ENCODE measurements at places on chromosomes 3 and 15.

DNA sequence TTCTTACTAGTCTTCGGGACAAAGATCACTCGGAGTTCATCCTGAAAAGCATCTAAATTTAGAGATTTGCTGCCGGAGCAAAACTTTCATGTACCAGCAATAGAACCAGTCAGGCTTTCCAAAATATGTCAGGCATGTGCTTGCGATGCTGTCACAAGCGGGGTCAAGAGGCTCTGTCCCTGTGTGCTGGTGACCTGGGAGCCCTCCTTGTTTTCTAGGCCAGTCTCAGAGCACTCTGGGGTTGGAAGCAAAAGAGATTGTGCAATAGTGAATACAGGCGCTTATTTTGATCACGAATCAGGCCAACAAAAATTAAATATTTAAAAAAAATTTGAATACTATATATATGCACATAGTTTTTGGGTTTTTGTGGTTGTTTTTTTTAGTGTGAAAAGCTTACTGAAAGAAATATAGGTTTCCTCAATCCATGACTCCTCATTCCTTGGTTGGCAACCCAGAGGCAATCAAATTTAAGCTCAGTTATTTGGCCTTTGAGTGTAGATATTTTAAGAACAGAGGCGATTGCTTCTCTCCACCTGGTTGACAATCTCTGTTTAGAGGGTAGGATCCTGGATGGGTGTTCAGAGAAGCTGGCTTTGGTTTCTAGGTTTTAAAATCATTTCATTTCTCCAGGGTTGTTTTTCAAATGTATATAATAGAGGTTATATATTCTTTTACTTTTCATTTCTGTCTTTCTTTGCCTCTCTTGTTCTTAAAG lies 8.4 kb upstream of the KLHL24 start:
- DNase-seq = no peak

DNA sequence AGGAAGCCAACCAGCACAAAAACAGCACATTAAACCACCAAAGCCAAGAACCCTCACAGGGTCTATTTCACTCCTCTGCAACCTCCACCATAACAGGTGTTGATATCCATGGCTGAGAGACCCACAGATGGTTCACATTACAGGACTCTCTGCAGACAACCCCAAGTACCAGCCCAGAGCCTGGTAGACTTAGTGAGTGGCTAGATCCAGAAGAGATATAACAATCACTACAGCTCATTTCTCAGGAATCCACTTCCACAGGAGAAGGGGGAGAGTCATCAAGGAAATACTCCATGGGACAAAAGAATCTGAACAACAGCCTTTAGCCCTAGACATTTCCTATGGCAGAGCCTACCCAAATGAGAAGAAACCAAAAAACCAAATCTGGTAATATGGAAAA lies 168.1 kb upstream of the CD96 start:
- DNase-seq = no peak

DNA sequence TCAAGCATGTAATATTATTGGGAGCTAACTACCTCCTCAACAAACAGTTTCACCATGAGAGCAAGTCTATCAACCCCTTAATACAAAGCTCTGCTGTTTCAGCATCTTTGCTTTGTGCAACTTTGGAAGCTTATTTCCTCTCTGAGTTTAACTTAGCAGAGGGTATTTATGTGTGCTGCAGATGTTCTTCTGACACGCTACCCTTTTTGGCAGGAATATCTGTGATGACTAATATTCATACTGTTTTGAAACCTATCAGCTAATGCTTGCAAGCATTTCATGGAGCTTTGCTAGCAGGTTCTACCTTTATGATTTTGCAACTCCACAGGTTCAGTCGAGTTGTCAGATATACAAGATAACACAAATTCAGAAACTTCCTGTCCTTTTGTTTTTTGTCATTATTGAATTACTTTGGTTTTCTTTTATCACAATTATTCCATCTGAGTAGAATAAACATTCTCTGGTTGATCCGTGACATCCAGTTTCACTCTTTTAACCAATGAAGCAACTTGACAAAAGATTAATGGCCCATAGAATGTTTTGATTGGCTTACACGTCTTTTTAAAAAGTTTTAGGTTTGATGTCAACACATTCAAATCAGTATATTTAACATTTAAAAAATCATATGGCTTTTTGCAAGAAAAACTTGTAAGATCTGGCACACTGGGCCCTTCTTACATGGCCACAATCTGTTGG lies 1.7 kb upstream of the SLC9A9 start:
- DNase-seq = peak; percentile 84

DNA sequence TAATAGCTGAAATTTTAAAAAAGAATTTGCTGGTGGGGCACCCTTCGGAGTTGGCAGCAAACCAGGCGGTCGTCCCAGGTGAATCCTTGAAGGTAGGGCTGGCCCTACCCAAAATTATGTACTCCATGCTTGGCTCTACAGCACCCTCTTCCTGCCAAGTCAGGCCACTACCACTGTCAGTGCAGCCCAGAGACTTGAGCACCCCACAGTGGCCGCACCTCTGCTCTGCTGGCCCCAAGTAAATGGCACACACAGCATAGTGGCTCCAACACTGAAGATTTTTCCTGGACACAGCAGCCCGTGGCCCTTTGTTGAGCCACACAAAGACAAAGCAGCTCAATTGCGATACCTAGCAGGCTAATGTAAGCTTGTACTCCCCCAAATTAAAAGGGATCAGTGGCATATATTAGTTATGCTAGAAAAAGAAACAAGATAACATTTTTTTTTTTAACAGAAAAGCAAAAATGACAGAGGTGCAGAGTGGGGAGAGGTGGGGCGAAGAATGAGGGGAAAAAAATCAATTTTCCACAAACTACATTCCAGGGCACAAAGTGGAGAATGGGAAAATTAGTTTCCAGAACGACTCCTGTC lies 250.5 kb downstream of the UACA start:
- DNase-seq = no peak

DNA sequence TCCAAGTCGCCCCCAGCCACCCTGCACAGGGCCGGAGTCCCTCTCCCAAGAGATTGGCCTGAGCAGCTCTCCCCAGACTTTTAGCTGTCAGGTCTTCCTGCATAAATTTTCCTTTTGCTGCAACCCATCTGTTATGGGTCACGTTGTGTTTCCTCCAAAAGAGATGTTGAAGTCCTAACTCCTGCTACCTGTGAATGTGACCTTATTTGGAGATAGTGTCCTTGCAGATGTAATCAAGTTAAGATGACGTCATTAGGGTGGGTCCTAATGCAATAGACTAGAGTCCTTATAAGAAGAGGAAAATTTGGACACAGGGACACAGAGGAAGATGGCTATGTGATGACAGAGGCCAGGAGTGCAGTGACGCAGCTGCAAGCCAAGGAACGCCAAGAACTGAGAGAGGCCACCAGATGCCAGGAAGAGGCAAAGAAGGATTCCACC lies 13.2 kb upstream of the SLC6A6 start:
- no peak for DNase-seq

DNA sequence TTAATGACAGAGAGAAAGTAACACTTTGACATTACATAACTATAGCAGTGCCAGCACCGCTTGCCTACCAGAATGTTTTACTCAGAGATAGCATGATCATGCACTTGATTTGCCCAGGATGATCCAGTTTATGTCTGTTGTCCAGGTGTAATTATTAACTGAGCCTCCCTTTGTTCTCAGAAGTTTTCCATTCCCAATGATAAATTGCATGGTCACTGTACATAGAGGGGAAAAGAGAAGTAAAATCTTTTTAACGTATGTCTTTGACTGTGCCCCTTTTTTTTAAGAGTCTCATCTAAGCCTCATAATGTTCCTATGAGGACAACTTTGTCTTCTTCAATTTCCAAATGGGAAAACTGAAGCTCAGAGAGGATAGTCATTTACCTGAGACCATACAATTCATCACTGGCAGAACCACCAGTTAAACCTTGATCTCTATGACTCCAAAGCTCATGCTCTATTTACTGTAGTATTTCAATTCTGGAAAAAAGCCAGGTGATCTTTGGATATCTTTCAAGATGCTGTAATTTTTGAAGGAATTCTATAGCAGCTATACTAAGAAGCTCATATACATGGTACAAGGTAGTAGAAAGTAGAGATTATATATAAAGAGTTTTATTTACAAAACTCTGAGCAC lies 25.1 kb downstream of the C3orf85 start:
- DNase-seq = no peak

GRCh38 chr15:77038312-77039216 lies 32.3 kb downstream of the TSPAN3 start:
- no peak for DNase-seq

DNA sequence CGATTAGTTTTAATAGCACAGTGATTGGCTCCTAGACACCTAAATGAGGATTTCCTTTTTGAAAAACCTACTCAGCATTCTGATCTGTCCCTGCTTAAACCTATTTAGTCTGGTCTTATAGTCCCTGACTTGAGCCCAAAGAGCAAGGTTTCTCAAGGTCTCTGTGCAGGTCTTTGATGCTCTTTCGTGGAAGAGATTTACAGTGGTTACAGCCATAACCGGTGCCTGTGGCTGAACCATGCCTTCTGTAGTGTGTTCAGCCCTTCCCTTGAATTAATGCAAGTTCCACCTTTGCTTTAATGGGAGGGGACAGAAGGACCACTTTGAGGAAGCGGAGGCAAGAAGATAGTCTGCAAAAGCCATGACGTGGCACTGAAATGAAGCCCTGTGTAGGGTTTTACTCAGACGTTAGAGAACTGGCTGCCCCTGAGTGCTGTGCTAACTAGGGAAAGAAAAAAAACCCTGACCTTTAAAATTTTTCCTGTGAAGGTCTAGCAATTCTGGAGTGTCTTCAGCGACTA lies 43.0 kb downstream of the ZBTB38 start:
- no peak for DNase-seq

- DNase-seq = no peak
Observed at GRCh38 chr15:42549032-42549491, 424 bp downstream of the HAUS2 start.

- DNase-seq = no peak
Observed at GRCh38 chr15:100920516-100921135, 1.5 kb downstream of the LRRK1 start.

- no peak for DNase-seq
Observed at GRCh38 chr3:116848248-116848829, 138.8 kb downstream of the TUSC7 start.

DNA sequence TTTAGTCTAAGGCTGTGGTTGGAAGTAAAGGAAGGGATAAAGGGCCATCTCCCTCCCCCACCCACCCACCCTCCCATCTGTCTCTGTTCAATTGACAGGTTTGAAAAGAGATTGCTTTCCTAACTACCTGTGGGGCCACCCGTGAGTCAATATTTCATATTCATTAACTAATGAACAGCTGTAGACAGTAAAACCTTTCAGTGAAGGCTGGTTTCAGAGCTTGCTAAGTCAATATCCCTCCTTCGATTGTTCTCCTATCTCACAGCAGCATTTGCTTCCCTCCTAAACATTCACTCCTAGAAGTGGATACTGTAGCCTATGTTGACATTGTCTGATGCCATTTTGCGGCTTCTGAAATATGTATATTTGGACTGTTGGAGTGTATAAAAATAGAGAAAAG lies 85.9 kb upstream of the SYNPR start:
- no peak for DNase-seq

- DNase-seq = no peak
Observed at GRCh38 chr3:123993818-123994217, 1.9 kb upstream of the ROPN1 start.

- peak; percentile 7 for DNase-seq
Observed at GRCh38 chr3:177473184-177473583, 275.9 kb upstream of the TBL1XR1 start.

GRCh38 chr3:133989936-133990702 lies 39.6 kb downstream of the SLCO2A1 start:
- DNase-seq = no peak

- peak; percentile 42 for DNase-seq
Observed at GRCh38 chr3:17195192-17195611, 310.4 kb downstream of the PLCL2 start.

DNA sequence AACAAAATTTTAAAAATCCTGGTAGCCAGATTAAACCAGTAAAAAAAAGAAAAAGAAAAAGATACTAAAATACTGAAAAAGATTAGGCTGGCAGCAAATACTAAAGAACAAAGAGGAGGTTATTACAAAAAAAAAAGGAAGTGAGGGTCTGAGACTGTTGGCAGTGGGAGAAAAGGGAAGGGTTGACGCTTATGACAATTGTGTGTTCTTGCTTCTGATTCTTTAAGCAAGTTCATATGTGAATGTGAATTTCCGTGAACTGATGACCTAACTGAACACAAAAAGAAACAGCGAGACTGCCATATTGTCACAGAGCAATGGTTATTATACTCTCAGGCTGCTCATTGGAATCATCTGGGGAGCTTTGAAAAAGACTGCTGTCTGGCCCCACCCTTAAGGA lies 56.5 kb downstream of the ATP13A4 start:
- no peak for DNase-seq

DNA sequence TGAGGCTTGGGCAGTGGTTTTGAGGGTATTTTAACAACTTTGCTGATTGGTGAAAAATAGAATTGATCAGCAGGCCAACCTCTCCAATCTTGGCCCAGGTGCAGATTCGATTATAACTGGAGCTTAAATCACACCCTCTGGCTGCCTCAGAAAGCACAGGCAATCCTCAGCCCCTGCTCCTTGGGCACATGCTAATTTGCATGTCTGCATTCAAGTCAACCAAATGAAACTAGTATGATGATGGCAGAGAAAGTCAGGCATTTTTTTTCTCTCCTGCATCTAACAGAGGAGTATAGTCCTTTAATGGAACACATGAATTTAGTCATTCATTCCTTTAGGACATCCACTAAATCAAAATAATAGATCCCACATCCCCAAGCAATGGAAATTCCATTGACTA lies 16.8 kb upstream of the NMNAT3 start:
- no peak for DNase-seq

GRCh38 chr3:193554811-193555210 lies at the start of gene ATP13A4:
ATP13A4 (minus strand) TSS chr3:193554895; CDS start chr3:193554799, 96 bp downstream.
- no peak for DNase-seq

DNA sequence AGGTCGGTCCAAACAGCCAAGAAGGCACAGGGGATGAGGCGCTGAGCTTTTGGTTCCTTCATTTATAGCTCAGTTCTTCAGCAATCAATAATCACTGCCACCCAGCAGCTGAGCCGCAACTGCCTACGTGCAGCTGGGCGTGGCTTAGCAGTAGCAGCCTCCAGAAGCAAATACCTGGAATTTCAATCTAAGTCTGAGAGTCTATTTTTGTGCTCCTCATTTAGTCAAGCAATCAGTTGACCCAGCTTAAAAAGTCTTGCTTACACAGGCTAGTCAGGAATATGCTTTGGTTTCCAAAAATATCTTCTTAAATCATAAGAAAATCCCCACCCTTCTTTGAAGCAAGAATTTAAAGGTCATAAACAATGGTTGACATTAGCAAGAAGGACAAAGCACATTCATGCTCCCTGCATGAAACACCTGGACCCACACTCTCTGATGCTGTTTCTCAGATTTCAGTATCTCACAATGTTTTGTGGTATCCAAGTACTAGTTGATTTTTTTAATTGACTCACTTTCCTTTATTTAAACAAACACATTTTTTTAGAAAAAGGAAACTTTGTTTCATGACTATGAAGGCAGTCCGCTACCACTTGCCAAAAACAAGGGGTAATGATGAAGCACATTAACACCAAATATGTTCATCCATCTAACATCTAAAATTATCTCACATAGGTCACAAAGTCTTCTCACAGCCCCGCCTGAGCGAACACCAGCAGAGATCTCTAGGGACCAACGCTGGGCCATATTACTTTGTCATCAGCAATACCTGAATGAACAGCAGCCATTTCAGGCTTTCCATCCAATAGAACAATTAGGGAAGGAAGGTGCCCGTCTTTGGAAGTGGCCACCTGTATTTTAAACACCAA lies 106.1 kb downstream of the OXNAD1 start:
- no peak for DNase-seq
